Activated CD4-positive, alpha-beta memory T cell treated with anti-CD3 and anti-CD28 coated beads, Interleukin-2, amount 10 ng/mL, durations not matched to agents 7 days and 5 days (primary cell): ENCODE measurements at places on chromosomes 7 and 10. TPM values are rescaled to one million over a fixed set of nuclear protein-coding genes. Genes with fewer than 3 reads are reported as not detected.

UTF1 gene
- total RNA-seq = not detected

GRCh38 chr10:125009661-125010161, 67.8 kb downstream of the ZRANB1 start:
- no peaks in the 10 kb centered on the region for H3K36me3 ChIP-seq
- H3K27ac ChIP-seq = no peak overlapping the region
- H3K4me3 ChIP-seq = no peak overlapping the region

DNA sequence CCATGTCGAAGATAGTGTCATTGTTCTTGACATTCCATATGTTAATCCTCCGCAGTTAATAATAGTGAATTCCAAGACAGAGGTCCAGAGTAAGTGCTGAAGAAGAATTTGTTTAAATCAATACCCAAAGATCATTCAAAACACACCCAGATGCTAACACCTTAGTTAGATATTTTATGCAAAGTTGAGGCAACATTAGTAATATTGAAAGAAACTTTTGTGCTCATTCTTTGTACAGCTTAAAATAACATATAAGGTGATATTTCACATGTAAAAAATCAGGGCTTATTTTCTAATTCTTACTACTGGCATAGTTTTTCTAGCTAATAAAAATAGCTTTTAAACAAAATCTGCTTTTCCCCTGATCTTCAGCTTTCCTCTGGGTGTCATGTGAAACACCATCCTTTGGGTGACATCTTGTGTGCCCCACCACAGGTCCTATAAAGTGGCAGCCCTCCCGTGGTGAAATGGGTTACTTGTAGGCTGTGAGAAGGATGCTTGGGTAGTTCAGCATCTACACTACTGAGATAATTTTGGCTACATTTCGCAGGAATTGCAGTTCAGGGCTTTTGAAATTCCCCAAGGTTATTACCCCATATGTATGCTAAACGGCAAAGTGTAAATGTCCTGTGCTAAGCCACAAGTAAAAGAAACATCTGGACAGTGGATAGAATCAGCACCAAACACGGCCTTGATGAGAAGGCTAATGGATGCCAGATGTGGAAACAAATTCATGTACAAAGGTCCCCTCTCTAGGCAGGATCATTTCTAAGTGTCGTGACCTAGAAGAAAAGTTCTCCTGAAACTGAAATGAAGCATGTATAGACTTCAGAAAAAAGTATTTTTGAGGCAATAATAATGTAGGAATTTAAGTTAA, 105.4 kb downstream of the GRM3 start:
- no peaks in the 10 kb centered on the region for H3K36me3 ChIP-seq
- no peaks in the 10 kb centered on the region for H3K4me1 ChIP-seq

DNA sequence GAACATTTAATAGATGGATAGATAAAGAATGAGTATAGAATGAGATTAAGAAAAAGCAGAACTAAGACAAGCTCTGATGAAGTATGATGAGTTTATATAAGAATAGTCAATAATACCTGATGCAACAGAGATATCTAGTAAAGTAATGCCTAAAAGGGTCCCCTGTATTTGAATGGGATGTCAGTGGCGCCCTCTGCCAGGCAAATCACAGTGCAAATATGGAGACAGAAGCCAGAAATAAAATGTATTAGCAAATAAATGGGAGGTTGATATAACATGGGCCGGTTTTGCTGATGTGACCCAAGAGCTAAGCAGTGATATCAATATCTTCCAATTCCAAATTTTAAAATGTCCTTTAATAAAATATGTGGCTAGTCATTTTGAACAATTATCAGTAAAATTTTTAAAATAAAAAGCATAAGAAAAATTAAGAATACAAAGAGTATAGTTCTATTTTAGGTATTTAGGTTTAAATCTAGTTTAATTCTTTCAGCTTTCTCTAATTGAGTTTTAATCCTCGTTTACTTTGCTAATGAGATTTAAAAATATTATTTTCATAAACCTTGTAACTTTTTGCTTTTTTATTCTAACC, 62.6 kb downstream of the ADK start:
- peak; percentile 47 for DNase-seq
- no peak overlapping the region for H3K27ac ChIP-seq

DNA sequence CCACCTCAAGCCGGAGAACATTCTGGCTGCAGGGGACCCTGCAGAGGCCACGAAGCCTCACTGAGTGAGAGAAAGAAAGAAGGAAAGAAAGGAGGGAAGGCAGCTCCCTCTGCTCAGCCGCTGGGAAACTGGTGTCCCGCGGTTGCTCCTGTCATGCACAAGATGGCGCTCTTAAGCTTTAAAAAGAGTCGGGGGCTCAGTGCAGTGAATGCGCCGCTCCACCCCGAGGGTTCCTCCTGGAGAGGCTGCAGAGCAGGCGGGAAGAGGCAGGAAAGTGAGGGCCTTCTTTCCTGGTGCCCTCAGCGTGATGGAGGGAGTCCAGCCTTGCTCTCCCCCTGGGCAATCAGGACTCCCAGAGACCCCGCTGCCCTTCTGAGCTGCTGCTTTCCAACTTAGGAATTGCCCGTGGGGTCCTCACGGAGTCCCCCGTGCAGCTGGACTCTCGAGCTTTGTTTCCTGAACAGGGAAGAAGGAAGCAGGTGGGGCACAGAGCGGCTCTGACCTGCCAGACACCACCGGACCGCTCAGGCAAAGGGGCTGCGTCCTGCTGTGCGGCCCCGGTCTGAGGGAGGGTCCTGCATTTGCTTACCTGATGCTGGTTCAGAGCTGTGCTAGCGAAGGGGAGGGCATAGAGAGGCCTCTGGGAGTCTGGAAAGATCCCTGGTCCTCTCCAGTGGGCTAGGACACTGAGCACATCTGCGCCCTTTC, 141.9 kb upstream of the MKI67 start:
- H3K27me3 ChIP-seq = peaks cover 31% of the 10 kb centered on the region
- no peaks in the 10 kb centered on the region for H3K4me1 ChIP-seq
- H3K36me3 ChIP-seq = no peaks in the 10 kb centered on the region
- H3K4me3 ChIP-seq = no peak overlapping the region

DNA sequence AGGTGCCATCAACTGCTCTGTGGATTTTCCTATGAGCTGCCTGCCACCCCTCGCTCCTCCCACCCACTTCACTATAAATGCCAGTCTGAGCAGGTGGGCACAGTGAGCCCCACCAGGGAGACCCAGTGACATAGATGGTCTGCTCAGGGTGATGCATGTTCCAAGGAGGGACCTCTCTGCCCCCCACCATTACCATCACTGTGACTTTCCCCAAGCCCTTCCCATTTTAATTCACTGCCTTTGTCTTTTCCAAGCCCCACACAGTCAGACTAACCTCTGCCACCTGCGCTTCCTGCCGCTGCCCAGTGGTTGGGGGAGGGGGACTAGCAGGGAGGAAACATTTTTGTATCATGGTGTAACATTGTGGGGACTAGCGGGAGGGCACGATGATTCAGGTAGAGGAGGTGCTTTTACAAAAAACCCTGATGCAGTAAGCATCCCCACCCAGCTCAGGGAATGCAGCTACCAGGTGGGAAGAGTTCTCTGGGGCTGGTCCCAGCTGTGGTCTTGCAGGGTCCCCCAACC, 24.6 kb downstream of the PRSS2 start:
- H3K36me3 ChIP-seq = peaks cover 83% of the 10 kb centered on the region
- peaks cover 67% of the 10 kb centered on the region for H3K4me1 ChIP-seq
- no peaks in the 10 kb centered on the region for H3K27me3 ChIP-seq
- H3K27ac ChIP-seq = peak overlapping the region; percentile 89
- peak; percentile 64 for DNase-seq

- H3K27me3 ChIP-seq = peaks cover 19% of the 10 kb centered on the region
- H3K4me3 ChIP-seq = peak within 1 kb of the TSS; percentile 91
- DNase-seq = peak; percentile 61
- H3K27ac ChIP-seq = peak within 1 kb of the TSS; percentile 57
- H3K4me1 ChIP-seq = peaks cover 4% of the 10 kb centered on the region
- H3K36me3 ChIP-seq = peaks cover 2% of the 10 kb centered on the region
Observed at GRCh38 chr7:142854372-142855113, at the start of gene EPHB6. Gene EPHB6, plus strand, starts transcription at chr7:142855076. Its CDS starts 8,152 bp downstream, at chr7:142863228.

RNLS gene
- total RNA-seq = 1.3 TPM

DNA sequence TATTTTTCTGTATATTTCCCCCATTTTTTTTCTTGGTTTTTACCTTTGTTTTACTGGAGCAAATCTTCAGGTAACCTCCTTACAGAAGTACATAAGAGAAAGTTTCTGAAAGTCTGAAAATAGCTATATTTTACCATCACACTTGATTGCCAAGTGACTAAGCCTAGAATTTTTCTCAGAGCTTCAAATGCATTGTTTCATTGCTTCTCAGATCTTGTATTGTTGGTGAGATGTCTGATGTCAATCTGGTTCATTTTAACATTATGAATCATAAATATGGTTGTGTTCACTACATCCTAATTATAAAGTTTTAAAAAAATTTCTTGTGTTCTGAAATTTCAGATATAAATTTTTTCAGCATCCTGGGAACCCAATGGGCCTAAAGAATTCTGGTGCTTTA, 228.2 kb downstream of the AHR start:
- no peak for DNase-seq
- no peaks in the 10 kb centered on the region for H3K36me3 ChIP-seq
- no peak overlapping the region for H3K4me3 ChIP-seq
- no peaks in the 10 kb centered on the region for H3K27me3 ChIP-seq
- H3K27ac ChIP-seq = no peak overlapping the region
- H3K4me1 ChIP-seq = peaks cover 24% of the 10 kb centered on the region

- H3K4me3 ChIP-seq = no peak overlapping the region
- H3K27ac ChIP-seq = no peak overlapping the region
- H3K4me1 ChIP-seq = no peaks in the 10 kb centered on the region
- peaks cover 11% of the 10 kb centered on the region for H3K27me3 ChIP-seq
Observed at GRCh38 chr7:108114117-108114841, 15.9 kb downstream of the LAMB4 start.

PAPOLB gene
- total RNA-seq = not detected

DNA sequence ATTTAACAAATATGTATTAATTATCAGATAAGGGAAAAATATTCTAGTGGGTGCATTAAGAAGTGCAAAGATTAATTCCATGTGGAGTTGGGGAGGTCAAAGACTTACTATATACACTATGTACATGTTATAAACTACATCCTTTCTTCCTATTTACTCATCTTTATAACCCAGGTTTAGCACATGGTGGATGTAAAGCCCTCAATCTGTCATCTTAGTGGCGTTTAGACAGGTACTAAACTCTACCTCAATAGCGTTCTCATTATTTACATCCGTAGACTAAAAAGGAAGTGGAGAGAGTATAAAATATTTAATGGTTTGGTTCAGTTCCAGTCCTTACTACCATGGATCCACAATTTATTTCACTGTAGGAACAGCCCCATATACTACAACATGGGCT, 14.8 kb upstream of the CELF2 start:
- peaks cover 44% of the 10 kb centered on the region for H3K27me3 ChIP-seq
- no peak for DNase-seq
- no peak overlapping the region for H3K27ac ChIP-seq

- H3K27me3 ChIP-seq = no peaks in the 10 kb centered on the region
- H3K27ac ChIP-seq = no peak overlapping the region
- no peaks in the 10 kb centered on the region for H3K36me3 ChIP-seq
- DNase-seq = no peak
Observed at GRCh38 chr10:77049896-77050295, 587.7 kb downstream of the KCNMA1 start.

GRCh38 chr7:11428877-11429581, 403.0 kb downstream of the THSD7A start:
- no peaks in the 10 kb centered on the region for H3K36me3 ChIP-seq
- no peaks in the 10 kb centered on the region for H3K4me1 ChIP-seq
- no peak for DNase-seq
- no peak overlapping the region for H3K27ac ChIP-seq
- no peaks in the 10 kb centered on the region for H3K27me3 ChIP-seq

DNA sequence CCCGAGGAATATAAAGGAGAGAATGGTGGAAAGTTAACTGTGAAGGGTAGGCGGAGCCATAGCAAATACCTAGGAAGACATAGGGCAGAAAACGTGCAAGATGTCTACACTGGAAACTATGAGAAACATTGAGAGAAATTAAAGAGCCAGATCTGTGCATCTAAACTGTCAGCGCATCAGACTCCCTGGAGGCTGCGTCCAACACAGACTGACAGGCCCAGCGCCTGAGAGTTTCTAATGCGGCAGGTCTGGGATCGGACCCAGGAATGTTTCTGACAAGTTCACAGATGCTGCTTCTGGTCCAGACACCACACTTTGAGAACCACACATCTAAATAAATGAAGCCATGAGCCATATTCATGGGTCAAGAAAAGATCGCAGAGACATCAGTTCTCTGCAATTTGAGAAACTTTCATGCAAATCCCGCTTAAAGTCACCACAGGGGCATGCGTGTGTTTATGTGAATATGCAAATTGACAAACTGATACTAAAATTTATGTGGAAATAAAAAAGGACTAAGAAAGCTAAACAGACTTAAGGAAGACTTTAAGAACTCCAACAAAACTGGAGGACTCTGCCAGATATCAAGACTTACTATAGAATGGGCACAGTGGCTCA, 38.8 kb downstream of the PROSER2 start:
- no peaks in the 10 kb centered on the region for H3K36me3 ChIP-seq
- no peak overlapping the region for H3K27ac ChIP-seq
- DNase-seq = no peak
- peaks cover 55% of the 10 kb centered on the region for H3K27me3 ChIP-seq
- peaks cover 28% of the 10 kb centered on the region for H3K4me1 ChIP-seq

AMZ1 gene
- 0.88 TPM for total RNA-seq

- H3K4me1 ChIP-seq = no peaks in the 10 kb centered on the region
- H3K27me3 ChIP-seq = no peaks in the 10 kb centered on the region
- DNase-seq = no peak
- no peak overlapping the region for H3K27ac ChIP-seq
Observed at GRCh38 chr7:74526780-74527179, 73.1 kb downstream of the GTF2IRD1 start.

LEP gene
- not detected for total RNA-seq

GRCh38 chr10:126640401-126640800, 30.1 kb downstream of the C10orf90 start:
- no peak for DNase-seq
- H3K4me3 ChIP-seq = no peak overlapping the region
- no peaks in the 10 kb centered on the region for H3K36me3 ChIP-seq
- no peaks in the 10 kb centered on the region for H3K4me1 ChIP-seq
- H3K27ac ChIP-seq = no peak overlapping the region

DNA sequence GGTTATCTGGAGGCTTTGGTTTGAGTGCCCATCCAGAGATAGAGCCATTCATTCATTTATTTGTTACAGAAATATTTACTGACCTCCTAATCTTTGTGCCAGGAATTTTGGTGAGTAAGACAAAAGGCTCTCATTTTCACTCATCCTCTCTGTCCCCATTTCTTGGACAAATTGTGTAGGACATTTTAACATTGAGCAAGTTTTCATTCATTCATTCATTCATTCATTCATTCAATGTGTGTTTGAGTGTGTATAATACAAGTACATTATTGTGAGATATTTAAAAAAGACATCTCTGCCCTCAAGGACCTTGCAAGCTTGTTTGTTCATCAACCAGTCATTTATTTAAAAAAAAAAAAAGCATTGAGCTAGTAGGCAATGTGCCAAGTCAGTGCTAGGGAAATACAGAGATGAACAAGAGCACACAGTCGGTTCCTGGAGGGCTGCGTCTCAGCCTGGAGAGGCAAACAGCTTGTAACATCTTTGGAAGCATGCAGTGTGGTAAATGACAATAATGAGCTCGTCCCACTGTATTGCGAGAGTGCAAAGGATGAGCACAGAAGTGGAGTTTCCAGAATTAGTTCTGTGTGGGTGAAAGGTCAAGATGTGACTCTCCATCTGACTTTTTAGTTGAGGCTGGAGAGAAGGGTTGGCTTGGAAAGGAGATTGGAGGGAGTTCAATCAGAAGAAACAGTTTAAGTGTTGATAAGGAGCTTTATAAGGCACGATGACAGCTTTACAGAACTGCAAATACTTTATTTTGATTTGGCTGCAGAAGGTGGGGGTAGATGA, 50.5 kb upstream of the HBP1 start:
- DNase-seq = no peak
- peaks cover 3% of the 10 kb centered on the region for H3K27me3 ChIP-seq
- H3K4me1 ChIP-seq = no peaks in the 10 kb centered on the region
